ENCODE measurements at places on chromosomes 4 and X. TPM values are rescaled to one million over a fixed set of nuclear protein-coding genes. Genes with fewer than 3 reads are reported as not detected.

DNA sequence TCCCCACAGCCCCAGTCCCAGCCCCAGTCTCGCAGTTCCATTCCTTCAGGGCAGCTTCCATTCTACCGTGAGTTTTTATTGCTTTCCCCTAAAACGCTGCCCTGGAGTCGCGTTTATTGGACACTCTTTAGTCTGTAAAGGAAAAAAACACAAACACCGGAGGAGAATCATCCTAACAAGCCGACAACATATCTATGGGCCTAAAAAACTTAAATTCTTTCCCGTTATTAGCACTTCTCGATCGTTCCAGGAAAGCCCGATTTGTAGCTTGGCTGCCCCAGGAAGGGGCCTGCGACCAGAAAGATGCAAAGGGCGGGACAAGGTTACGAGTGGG, 178.5 kb downstream of the CBR4 start:
- H3K27ac ChIP-seq = peak overlapping the region; percentile 91
- H3K4me3 ChIP-seq = peak overlapping the region; percentile 70

DNA sequence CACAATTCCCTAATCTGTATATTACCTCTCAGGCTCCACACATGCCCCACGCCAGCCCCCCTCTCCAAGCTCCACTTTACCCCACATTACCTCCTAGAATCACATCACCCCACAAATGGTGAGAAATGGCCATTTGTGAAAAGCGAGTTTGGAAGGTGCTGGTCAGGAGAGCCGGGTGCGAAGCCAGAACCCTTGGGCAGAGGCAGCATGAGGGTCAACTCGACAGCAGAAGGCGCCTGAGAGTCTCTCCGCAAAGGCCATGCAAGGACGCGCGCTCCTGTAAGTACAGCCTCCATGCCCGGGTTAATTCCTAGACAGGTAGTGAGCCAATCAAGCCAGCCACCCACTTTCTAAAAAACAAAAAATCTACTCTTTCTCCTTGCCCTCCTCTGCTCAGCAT, 42.4 kb downstream of the RHOXF2 start:
- no peak overlapping the region for H3K27ac ChIP-seq
- H3K4me3 ChIP-seq = no peak overlapping the region
- H3K36me3 ChIP-seq = no peaks in the 10 kb centered on the region
- no peaks in the 10 kb centered on the region for H3K4me1 ChIP-seq
- H3K27me3 ChIP-seq = no peaks in the 10 kb centered on the region

DNA sequence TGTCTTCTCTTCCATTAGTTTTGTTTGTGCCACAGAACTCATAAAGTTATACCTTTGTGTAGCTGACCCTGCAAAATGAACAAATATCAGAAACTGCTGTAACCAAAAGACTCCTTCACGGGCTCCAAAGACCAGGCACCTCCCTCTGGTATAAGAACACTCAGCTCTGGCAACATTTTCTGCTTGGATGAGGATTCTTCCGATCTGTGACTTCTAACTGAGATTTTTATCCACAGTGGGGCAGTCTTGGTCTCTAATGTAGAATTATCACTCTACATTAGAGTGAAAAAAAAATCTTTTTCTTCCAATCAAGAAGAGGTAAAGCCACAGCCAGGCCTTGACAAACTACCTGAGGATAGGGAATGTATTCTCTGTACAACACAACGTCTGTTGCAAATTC, 38.5 kb upstream of the PRSS48 start:
- H3K4me1 ChIP-seq = peaks cover 14% of the 10 kb centered on the region
- no peaks in the 10 kb centered on the region for H3K36me3 ChIP-seq
- H3K27me3 ChIP-seq = no peaks in the 10 kb centered on the region
- no peak overlapping the region for H3K27ac ChIP-seq
- no peak overlapping the region for H3K4me3 ChIP-seq

Gene GBA3
- 2.8 TPM for total RNA-seq

Gene TACR3
- total RNA-seq = not detected

DNA sequence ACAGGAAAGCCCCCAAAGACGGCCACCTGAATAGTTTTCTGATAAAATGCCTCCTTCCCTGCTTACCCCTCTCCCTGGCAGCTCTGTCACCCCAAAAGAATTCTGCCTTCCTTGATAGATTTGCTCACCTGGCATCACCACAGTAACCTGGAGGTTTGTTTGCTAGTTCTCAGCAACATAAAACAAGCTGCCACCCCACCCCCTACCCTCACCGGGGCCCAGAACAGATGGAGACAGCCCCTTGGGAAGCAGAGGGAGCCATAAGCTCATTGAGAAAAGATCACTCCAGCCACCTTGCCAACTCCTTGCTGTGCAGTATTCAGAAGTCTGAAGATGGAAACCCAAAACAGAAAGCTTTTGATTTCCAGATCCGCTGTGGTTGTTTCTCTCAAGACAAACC, 108.6 kb downstream of the DHX15 start:
- DNase-seq = no peak
- H3K4me1 ChIP-seq = peaks cover 24% of the 10 kb centered on the region
- H3K4me3 ChIP-seq = no peak overlapping the region
- peaks cover 45% of the 10 kb centered on the region for H3K27me3 ChIP-seq
- H3K36me3 ChIP-seq = no peaks in the 10 kb centered on the region

- H3K27me3 ChIP-seq = no peaks in the 10 kb centered on the region
- H3K27ac ChIP-seq = peak overlapping the region; percentile 53
- no peak overlapping the region for H3K4me3 ChIP-seq
- H3K36me3 ChIP-seq = no peaks in the 10 kb centered on the region
Measured at GRCh38 chrX:24153178-24153795, 3.8 kb downstream of the ZFX start.

DNA sequence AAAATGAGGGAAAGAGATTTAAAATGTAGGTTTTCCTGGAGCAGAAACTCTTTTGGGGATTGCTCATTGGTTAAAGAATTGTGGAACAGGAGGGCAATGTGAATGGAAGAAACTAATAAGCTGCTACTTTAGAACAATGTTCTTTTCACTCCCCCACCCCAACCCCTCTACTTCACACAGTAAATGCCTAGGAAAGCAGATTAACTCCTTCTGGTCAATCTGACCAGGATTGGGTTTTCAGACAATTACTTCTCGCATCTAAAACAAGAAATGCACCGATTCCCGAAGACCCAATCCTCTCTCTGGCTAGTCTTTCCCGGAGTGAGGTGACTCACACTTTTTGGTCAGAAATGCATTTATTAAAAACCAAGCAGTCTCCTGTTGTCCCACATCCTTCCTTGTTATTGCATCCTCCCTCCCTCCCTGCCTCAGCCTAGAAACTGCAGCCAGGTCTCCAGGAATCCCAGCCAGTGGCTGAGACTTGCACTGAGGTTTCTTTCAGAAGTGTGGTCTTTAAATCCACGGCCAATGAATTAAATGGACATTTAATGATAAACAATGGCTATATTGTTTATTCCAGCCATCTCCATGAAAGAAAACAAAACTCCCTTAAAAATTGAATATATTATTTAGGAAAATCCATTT, 21.4 kb downstream of the MFAP3L start:
- no peaks in the 10 kb centered on the region for H3K4me1 ChIP-seq
- H3K27me3 ChIP-seq = no peaks in the 10 kb centered on the region
- no peaks in the 10 kb centered on the region for H3K36me3 ChIP-seq

DNA sequence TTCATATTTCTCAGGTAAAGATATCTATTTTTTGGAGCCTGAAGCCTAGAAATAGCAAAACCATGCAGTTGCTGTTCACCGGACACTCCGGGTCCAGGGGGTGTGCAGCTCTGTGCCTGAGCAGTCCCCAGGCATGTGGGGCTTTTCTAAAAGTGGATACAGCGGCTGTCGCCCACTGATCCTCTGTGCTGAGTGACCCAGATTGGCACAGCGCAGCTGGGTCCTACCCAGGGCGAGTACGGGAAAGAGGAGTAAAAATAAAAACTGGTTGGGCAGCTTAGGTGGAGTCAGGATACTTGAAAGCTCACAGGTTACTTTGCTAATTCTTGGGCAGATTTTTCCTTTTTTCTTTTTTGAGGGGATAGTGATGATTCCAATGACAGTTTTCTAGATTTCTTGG, 118.8 kb downstream of the UCHL1 start:
- no peaks in the 10 kb centered on the region for H3K27me3 ChIP-seq
- no peaks in the 10 kb centered on the region for H3K4me1 ChIP-seq
- DNase-seq = no peak
- no peak overlapping the region for H3K27ac ChIP-seq
- H3K36me3 ChIP-seq = no peaks in the 10 kb centered on the region
- no peak overlapping the region for H3K4me3 ChIP-seq

DNA sequence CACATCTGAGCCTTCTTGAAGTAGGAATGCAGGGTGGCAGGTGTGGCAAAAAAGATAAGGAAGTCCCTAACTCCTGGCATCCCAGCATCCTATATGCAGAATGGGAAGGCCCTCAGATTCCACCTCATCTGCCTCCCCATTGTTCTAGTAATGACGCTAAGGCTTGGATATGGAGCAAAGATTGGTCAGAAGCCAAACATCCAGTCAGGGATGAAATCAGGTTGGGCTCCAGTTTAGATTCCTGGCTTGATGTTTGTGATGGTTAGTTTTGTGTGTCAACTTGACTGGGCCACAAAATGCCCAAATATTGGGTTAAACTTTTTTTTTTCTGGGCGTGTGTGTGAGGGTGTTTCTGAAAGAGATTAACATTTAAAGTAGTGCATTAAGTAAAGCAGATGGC, 39.6 kb upstream of the MAGEA4 start:
- H3K36me3 ChIP-seq = no peaks in the 10 kb centered on the region
- no peak overlapping the region for H3K4me3 ChIP-seq
- no peaks in the 10 kb centered on the region for H3K27me3 ChIP-seq
- H3K4me1 ChIP-seq = no peaks in the 10 kb centered on the region
- H3K27ac ChIP-seq = no peak overlapping the region

GRCh38 chr4:148029781-148030180, 297.9 kb downstream of the ARHGAP10 start:
- no peaks in the 10 kb centered on the region for H3K27me3 ChIP-seq
- no peaks in the 10 kb centered on the region for H3K36me3 ChIP-seq
- H3K4me3 ChIP-seq = no peak overlapping the region
- no peak for DNase-seq

- no peak overlapping the region for H3K4me3 ChIP-seq
- H3K36me3 ChIP-seq = no peaks in the 10 kb centered on the region
Measured at GRCh38 chrX:10939424-10939823, 171.7 kb upstream of the HCCS start.

- no peaks in the 10 kb centered on the region for H3K36me3 ChIP-seq
- H3K27me3 ChIP-seq = no peaks in the 10 kb centered on the region
- DNase-seq = peak; percentile 74
- H3K4me3 ChIP-seq = no peak overlapping the region
Measured at GRCh38 chr4:99808260-99808857, 8.3 kb upstream of the DAPP1 start.

Gene GPRIN3
- 10.1 TPM for total RNA-seq

Measured in transverse colon (tissue), 4 donors.